ENCODE measurements at places on chromosomes 7 and 10. TPM values are rescaled to one million over a fixed set of nuclear protein-coding genes. Genes with fewer than 3 reads are reported as not detected.

Gene ATRNL1
- total RNA-seq, result 137 TPM

Gene CNOT4
- total RNA-seq, result 2.0 TPM

DNA sequence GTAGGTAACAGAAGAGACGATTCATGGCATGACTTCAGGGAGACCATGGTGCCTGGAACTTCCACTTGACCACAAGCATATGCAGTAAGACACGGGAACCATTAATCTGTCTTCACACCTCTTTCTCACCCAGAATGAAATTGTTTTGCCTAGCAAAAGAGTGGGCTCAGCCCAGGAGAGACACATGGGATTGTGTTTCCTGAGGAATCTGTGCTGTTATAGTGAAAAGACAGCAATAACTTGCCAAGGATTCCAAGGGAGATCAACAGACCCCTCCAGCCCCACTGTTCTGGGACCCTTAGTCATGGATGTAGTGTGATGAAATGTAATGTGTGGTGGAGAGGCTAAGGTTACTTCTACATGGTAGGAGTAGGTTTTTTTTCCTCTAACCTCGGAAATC, 192.5 kb upstream of the NPVF start:
- no peak for DNase-seq

- DNase-seq, result no peak
Measured at GRCh38 chr10:60728056-60728455, 50.2 kb upstream of the CDK1 start.

DNA sequence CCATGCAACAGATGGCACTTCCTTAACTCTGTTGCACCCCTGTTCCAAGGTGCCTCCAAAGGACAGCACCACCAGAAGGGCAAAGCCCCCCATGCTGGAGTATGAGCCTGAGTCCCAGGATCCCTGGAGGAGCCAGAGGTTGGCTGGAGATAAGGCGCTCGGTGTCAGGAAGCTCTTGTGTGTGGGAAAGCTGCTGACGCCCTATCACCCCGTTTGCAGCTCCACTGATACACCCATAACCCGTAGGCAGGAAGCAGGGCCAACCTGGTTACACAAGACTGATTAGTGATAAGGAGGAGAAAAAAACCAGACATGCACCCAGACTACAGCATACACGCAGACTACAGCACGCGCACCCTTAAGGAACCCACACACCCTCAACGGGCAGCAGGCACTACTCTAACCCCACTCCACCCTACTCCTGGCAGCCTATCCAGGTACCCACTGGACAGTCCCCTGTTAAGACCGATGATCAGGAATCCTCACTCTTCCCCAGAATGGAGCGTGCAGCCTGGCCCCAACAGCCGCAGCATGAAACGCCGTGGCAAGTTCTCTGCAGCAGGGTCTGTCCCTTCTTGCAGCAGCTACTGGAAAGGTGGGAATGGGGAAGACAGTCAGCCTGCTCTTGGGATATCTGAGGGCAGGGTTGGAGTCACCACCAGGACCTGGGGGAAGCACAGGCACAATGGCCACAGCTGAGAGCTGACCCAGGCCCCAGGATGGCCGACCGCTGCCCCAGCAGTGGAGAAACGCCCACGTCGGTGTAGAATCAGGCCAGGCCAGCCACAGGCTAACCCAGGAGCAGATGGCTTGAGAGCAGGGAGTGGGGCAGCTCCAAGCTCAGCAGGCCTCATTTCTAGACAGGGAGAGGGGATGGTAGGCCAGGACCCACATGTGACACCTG, 38.3 kb upstream of the TUBB8 start:
- DNase-seq, result no peak

- DNase-seq, result no peak
Measured at GRCh38 chr10:88091490-88092061, 228.2 kb downstream of the PTEN start.

GRCh38 chr7:4733936-4734528, 41.4 kb upstream of the AP5Z1 start:
- DNase-seq, result no peak

DNA sequence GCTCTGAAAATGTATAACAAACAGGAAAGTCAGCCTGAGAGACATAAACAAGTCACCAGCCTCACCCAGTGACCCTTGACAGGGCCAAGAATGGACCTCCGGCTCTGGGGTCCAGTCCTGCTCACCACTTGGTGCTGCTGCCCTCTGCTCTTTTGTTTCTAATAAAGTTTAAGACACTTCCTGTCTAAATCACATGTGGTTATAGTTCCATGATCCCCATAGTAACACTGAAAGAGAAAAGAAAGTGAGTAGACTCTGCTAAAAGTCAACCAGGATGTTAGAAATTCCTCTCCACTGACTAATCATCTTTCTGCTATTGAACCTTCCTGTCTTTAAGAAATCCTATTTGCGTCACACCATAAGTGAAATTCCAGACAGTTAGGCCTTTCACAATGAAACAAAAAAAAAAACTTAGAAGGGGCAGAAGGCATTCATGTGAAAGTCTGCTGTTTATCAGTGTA, 179.2 kb upstream of the BET1 start:
- DNase-seq, result peak; percentile 96
